ENCODE measurements at places on chromosomes 2 and 18. TPM values are rescaled to one million over a fixed set of nuclear protein-coding genes. Genes with fewer than 3 reads are reported as not detected.

The FSHR gene
- total RNA-seq: not detected

GRCh38 chr2:23149777-23150176, 235.2 kb upstream of the KLHL29 start:
- DNase-seq: no peak

The AOX1 gene
- 0.82 TPM for total RNA-seq

The ANO7 gene
- total RNA-seq: 0.41 TPM

The PLEKHA3 gene
- 13.0 TPM for total RNA-seq

DNA sequence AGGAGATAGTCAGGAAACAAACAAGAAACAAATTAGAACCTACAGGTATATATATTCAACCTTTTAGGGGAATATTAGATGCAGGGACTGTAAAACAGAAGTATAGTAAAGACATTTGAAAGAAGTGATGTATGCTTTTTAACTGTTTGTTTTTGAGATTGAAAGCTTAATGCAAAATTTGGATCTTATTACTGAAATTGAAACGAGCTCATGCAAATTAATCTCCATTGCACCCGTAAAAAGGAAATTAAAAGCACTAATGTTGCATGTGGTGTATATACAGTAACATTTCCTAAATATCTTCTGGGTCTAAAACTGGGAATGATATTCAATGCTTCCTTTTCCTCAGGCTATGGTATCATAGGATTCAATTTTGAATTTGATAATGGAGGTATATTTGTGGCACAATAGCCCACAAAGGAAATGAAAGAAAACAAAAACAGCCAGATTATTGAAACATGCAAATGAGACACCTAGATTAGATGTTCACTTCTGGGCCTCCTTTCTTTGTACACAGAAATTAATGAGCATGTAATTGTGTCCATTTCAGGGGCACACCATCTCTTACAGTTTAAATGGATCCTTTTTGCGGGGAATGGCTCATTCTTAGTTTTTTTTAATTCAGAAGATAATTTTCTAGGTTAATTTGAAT, 1.6 kb upstream of the ELOA2 start:
- DNase-seq: no peak

DNA sequence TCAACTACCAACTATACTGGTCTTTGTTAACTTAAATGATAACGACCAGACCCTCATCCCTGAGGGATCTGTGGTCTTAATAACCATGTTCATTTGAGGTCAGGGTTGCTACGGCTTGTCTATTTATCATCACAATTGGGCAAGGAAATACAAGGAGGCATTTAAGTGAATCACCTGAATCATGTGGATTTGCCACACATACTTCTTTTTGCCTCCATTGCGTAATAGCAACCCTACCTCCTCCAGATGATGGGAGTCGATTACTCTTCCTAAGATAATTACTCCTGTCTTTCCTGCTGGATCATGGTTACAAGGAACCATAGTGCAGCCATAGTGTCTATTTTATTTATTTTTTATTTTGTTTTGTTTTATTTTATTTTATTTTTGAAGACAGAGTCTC, 42.2 kb downstream of the TAF4B start:
- DNase-seq: no peak

DNA sequence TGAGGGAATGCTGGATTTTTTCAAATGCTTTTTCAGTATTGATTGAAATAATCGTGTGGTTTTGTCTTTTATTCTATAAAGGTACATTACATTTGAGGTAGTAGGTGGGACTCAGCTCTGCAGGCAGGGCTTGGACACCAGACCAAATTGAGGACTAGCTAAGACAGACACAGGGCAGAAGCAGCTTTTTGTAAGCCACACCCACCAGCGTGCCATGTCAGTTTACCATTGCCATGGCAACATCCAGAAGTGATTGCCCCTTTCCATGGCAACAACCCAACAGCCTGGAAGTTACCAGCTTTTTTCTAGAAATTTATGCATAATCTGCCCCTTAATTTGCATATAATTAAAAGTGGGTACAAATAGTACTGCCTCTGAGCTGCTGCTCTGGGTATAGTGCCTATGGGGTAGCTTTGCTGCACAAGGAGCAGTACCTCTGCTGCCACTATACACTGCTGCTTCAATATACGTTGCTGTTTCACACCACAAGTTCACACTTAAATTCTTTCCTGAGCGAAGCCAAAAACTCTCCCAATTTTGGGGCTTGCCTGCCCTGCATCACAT, 23.6 kb upstream of the VWA3B start:
- no peak for DNase-seq

DNA sequence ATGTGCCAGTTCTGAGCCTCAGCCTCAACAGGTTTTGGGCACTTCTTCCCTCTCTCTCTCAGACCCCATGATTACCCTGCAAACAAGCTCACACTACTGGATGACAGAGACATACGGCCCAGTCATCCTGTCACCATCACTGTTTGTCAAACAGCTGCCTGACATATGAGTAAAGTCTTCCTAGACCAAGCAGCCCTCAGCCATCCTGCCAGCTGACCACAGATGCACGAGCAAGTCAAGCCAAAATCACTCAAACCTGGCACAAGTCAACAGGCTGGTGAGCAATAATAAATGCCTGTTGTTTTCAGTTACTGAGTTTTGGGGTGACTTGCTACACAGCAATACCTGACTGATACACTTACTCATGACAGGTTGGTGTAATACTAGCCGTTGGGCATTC, 75.5 kb upstream of the KLF7 start:
- no peak for DNase-seq

- no peak for DNase-seq
These were observed 28.2 kb upstream of the STAT4 start for GRCh38 chr2:191178806-191179514.

DNA sequence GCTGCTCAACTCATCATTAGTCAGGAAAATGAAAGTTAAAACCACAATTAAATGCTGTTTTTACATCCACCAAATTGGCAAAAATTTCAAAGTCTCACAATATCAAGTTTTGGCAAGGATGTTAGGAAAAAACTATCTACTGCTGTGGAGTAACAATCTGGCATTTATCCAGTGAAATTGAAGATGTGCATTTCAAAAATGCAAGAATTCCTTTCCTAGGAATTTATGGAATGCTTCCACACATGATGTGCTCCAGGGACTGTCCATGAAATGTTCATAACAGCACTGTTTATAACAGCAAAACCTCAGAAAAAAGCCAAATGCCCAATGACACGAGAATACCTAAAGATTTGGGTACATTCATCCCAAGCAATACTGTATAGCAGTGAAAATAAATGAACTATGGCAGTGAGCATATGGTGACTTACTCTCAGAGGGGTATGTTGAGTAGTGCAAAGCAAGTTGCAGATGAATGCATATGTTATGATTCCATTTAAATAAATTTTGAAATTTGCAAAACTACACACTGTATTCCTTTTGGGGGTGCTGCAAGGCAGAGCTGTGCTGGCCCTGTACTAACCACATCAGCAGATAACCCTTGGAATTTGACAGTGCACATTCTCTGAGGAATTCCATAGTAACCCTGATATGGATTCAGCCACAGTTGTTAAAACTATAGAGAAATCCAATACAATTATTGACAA, 41.3 kb upstream of the GYPC start:
- DNase-seq: no peak

- no peak for DNase-seq
These were observed 36.5 kb downstream of the OSR1 start for GRCh38 chr2:19321946-19322345.

- no peak for DNase-seq
These were observed 832.8 kb upstream of the ID2 start for GRCh38 chr2:7849027-7849426.

The VWA3B gene
- under 0.01 TPM for total RNA-seq

GRCh38 chr2:99421469-99421868, 68.3 kb downstream of the REV1 start:
- DNase-seq: no peak

- DNase-seq: no peak
These were observed 125.9 kb downstream of the MAIP1 start for GRCh38 chr2:200081236-200081635.

- DNase-seq: no peak
These were observed 410.5 kb upstream of the MEIS1 start for GRCh38 chr2:66024391-66024790.

DNA sequence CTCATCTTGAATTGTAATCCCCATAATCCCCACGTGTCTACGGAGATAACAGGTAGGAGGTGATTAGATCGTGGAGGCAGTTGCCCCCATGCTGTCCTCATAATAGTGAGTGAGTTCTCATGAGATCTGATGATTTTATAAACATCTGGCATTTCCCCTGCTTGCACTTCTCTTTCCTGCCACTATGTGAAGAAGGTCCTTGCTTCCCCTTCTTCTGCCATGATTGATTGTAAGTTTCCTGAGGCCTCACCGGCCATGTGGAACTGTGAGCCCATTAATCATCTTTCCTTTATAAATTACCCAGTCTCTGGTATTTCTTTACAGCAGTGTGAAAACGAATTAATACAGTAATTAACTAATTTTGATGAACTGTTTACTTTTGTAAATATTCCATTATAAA, 582.5 kb downstream of the TSN start:
- DNase-seq: no peak

DNA sequence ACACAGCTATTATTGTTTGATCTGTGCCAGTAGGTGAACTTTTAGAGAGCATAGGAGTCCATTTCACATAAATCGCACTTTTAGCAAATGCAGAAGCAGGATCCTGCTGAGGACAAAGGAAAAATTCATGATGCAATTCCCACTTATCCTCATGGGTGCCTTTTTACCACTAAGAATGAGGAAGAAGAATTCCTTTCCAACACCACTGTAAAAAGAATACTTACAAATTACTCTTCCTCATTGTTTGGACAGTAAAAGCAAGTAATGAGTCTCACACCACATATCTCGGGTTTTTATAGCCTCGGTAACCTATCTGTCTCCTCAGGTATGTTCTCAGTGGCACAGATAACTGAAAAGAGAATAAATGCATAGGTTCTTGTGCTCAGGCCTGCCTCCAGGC, 238.5 kb downstream of the MTX2 start:
- DNase-seq: no peak

DNA sequence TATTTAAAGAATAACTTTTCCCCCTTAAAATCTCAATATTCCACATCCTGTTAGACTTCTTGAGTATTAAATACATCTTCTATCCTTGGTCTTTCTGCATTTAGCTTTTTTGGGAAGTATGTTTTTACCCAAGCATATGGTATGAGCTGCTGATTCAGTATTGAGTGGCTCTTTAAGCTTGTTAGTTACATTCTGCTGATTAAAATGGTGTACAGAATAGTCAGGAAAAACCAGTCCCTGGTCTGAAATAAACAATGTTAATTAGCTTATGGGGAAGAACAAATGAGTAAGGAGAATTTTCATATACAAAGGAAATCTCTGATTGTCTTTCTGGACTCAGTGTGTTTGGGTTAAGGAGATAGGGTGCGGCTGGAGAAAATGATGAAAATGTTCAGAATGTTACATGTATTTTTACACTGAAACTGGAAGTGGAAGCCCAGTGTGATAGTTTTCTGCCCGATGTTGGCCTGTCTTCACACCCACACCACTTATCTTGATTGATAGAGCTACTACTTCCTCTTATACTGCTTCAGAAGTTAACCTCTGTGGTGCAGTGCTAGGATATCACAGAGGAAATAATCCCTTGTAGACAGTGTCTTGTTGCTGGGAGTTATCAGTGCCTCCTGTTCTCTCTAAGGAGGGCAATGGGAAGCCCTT, 84.0 kb downstream of the MSH2 start:
- no peak for DNase-seq

The LRP2 gene
- 0.82 TPM for total RNA-seq

The TUBA4B gene
- total RNA-seq: not detected

DNA sequence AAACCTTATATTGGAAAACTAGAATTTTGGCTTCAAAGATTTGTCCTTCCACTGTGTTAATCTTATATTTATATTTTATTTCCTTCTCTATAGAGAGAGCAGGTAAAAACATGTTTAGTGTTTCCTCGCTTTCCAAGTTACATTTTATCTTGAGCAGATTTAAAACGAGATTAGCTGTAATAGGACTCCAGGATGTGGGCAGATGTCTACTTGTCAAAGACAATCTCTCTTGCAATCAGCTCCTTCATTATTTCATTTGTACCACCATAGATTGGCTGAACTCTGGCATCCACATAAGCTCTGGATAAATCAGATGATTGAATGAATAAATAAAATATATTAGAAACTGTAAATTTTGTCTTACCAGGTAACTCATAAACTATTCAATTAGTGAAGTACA, 17.5 kb upstream of the KANSL1L start:
- DNase-seq: no peak

GRCh38 chr2:101341421-101341820, 32.9 kb upstream of the RNF149 start:
- DNase-seq: no peak

The CAVIN2 gene
- 3.3 TPM for total RNA-seq

- DNase-seq: no peak
These were observed 39.4 kb downstream of the KIF5C start for GRCh38 chr2:148914463-148914862.

The UGT1A10 gene
- not detected for total RNA-seq

- DNase-seq: no peak
These were observed 138.1 kb downstream of the BARD1 start for GRCh38 chr2:214671319-214671885.

The TMEM163 gene
- 16.3 TPM for total RNA-seq

DNA sequence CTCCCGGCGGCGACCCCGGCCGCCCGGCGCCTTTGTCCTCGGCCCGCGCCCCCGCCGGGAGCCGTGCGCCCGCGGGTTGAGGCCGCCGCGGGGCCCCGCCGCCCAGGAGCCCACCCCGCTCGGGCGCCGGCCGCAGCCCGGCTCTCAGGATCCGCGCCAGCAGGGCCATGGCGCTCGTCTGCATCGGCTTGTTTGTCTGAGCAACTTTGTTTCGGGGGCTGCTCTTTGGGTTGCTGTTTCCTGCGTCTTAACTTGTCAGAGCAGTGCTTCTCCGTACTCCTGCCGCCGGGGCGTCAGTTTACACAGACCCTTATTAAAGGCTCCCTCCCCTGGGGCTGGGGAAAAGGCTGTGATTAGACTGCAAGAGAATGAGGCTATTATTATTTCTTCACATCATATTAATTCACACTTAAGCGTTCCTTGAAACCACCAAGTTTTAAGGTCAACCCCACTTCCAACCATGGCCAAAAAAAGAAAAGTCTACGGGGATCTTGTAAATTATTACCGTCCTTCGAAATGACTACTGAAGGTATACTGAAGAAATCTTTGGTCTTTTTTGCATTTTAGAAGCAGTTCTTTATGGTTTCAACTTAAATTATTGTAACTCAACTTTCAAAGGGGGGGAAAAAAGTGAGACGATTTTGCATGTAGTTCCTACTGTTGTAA, at the start of gene CYP27C1:
CYP27C1 (minus strand) TSS at position 198 of the 666 bp plus-strand sequence; CDS start at position 169, 29 bp downstream.
- DNase-seq: no peak

DNA sequence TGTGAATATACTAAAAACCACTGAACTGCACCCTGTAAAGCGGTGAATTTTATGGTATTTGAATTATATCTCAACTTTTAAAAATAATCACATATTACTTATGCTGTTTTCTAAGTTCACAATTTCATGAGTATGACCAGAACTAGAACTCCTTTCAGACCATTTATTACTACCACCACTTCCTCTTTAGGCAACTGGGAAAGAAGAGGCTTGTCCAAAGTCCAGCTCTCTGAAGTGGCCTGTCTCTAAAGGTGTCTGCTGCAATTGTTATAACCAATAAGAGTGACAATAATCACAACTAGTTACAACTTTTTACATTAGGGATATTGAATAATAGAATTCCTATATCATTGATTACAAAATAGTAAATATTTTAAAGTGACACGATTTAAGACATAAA, 267.9 kb upstream of the PIK3C3 start:
- DNase-seq: no peak
